Renal cortex interstitium (tissue), 15 donors: ENCODE measurements at places on chromosomes 7 and 10. TPM values are rescaled to one million over a fixed set of nuclear protein-coding genes. Genes with fewer than 3 reads are reported as not detected.

Gene GDF10
- polyA plus RNA-seq, result 1.5 TPM

Gene CALCR
- polyA plus RNA-seq, result 0.79 TPM

Gene MINDY4
- 11.5 TPM for polyA plus RNA-seq

- DNase-seq, result no peak
Measured at GRCh38 chr10:77823811-77824542, 102.6 kb downstream of the DLG5 start.

DNA sequence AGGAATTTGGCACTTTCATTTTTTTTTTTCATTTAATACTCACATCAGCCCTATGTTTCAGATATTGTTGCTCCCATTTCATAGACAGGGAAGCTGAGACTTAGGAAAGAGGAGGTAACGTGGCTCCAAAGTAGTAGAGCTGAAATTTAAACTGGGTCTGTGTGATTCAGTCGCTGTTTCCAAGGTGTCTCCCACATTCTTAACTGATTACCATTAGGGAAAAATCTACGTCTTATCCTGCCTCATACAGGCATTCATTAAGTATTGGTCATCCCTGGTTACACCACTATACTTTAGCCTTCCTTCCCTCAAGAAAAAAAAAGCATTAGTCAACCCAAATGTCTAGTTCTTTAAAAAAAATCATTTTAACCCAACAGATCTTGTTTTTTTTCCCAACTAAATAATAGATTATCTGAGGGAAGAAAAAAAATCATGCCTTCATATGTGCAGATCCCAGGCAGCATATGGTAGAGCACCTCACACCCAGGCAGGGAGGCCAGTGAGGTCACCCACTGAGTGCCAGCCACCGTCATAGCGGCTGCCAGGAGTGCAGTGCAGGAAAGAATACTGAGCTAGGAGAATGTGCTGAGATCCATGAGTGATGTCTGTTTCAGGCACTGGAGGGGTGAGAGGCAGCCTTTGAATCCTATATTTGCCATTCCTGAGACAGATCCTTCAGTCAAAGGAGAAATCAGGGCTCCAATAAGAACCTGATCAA is 59.0 kb upstream of the SORCS3 start:
- DNase-seq, result no peak

DNA sequence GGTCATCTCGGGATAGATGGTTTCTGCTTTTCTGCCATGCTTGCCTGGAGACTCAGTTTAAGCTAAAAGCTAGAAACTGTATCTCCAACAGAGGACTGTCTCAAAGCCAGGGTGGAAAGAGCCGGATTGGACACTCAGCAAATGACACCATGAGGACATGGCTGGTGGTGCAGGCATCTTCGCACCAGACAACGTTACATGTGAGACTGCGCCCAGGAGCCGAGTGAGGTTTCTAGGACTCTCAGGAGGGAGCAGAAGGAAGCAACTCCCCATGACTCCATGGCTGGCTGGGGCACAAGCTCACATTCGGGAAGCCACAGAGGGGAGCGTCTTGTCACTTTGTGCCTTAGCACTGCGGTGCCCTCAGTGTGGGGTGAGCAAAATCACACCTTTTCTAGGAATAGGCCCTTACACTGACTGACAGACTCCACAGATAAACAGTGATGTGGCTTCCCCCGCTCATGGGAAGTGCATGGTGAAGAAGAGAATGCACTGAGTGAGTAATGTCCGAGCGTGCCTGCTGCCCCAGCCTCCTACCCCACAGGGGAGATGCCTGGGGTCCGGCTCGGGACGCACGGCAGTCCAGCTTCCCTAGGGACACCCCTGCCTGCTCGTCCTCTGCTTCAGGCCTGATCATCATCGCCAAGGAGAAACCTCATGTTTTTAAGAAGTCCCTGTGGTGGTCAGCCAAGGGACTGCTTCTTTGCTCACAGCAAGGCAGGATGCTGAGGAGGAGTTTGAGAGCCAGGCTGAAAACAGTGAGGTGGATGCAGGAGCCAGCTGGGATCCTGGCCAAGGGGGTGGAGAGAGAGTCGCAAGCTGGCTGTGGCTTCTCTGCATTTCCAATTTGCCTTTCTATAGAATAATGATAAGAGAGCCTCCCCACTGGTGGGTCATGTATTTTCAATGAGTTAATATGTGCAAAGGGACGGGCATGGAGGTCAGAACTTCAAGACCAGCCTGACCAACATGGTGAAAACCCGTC is 52.2 kb upstream of the FXYD4 start:
- no peak for DNase-seq

- DNase-seq, result no peak
Measured at GRCh38 chr7:43791665-43792064, 33.2 kb downstream of the BLVRA start.

DNA sequence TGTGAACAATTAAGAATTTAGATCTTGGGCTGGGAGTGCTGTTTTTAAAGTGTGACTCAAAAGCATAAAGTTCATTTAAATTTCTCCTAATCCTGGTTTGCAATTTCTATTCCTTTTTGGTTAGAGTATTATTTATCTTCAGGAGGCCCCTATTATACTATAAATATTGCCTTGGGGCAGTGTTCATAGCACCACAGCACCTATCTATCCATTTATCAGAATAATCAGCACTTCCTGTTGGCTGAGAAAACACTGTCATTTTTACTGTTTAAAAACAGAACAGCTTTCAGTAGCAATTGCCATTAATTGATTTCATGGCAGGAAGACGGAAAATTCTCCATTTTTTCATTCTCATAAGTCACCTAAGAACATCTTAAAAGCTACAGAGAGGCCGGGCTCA is 111.4 kb downstream of the KIAA1217 start:
- no peak for DNase-seq
